ENCODE measurements at places on chromosomes 6 and 20.

GRCh38 chr6:165321555-165322145 lies 12.2 kb upstream of the C6orf118 start:
- DNase-seq: no peak

- DNase-seq: no peak
Measured at GRCh38 chr20:20823476-20823881, 111.0 kb upstream of the RALGAPA2 start.

GRCh38 chr20:46756419-46756818 lies 47.0 kb downstream of the SLC2A10 start:
- DNase-seq: no peak

- DNase-seq: no peak
Measured at GRCh38 chr20:46145713-46146112, 27.6 kb downstream of the CD40 start.

- no peak for DNase-seq
Measured at GRCh38 chr20:23037017-23037481, 1.9 kb downstream of the SSTR4 start.

GRCh38 chr20:20276811-20277530 lies 90.9 kb upstream of the INSM1 start:
- no peak for DNase-seq

GRCh38 chr6:166763606-166764472 lies 136.8 kb upstream of the RPS6KA2 start:
- DNase-seq: no peak

- DNase-seq: no peak
Measured at GRCh38 chr20:46951840-46952497, 57.3 kb downstream of the EYA2 start.

DNA sequence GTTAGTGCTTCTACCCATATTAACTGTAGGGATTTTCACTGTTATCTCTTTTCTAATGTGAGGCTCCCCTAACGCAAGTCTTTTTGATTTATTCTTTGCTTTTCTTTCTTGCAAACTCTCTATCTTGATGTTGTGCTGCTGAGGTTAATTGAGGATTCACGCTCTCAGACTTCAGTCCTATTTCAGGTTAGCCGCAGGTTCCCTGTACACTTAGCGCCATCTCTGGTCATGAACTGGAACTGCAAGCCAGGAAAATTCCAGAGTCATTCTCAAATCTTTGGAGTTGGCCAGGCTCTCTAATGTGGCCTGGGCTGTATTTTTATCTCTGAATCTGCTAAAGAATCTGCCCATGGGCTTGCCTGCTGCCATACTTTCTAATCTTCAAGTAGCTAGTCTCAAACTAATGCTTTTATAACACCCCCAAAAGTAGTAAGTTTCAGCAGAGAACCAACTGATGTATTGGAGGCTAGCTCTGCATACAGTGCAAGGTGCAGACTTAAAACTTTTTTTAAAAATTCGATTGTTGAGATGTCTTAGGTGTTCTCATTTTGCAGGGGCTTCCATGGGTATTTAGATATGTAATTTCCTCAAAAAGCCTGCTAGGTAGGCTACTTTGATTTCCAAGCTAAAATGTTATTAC lies 91.1 kb upstream of the OPRM1 start:
- no peak for DNase-seq

DNA sequence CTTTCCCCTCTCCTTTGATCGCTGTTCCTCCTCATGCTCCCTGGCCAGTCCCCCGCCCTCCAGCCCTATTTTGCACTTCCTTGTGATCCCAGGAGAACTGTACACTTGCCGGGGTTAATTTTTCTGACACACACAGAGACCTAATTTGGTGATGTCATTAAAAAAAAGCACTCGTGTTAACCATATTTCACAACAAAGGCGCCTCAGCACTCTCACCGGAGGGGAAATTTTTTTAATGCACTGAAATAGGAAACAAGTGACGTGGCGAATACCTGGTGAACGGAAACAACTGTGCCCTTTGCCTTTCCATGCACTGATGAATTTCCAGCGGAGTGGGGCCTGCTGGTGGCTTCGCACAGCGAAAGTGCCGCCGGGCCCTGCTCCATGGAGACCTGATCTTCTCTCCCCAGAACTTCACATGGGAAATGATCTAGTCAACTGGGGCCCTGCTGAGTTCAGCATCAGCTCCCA lies 53.9 kb upstream of the TAGAP start:
- DNase-seq: peak; percentile 48

- DNase-seq: no peak
Measured at GRCh38 chr6:16256781-16257180, 18.4 kb downstream of the GMPR start.

DNA sequence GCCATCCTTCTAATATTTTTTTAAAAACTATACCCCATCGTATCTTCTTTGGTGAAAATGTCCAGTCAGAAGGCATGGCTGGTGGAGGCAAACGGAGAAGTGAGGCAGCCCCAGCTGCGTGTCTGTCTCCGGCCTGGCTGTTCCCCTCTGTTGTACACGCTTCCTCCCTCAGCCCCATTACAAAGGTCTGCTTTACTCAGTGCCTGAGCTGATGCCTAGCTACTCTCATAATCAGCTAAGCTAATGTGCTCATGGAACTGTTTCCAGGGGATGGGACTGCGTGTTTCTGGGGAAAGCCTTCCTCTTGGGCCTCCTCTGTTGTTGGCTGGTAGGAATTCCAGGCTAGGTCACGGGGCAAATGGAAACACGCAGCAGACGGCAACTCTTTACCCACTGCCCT lies 67.3 kb downstream of the PPP1R3G start:
- no peak for DNase-seq

DNA sequence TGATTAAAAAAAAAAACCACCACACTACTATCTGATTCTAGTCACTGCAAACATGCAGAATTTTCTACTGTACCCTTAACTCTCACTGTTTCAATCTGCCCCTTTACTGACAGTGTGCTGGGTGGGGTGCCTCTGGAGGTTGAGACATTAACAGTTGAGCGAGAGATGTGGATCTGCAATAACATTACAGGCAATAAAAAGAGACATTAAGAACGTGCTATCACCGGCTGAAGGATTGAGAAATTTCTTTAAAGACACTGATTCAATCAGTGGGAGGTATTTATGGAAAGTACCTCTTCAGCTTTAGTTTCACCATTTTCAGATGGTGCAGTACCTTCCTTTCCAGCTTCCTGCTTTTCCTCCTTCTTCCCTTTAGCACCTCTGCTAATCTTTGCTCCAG lies 32.5 kb downstream of the HMGN3 start:
- no peak for DNase-seq

- DNase-seq: no peak
Measured at GRCh38 chr6:116556814-116557415, 3.4 kb downstream of the CALHM4 start.

DNA sequence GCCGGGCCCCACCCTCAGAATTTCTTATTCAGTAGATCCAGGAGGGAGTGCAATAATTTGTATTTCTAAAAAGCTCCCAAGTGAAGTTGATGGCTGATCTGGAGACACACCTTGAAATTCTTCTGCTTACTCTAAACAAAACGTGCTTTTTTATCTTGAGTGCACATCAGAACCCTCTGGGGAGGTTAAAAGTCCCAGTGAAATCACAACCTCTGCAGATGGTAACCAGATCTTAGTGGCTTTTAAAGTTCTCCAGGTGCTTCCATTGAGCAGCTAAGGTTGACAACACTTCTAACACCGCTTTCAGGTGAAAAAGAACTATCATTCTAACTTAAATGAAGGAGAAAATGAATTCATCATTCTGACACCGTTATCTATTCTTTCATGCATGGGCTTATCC lies 45.6 kb upstream of the ESR1 start:
- no peak for DNase-seq

GRCh38 chr20:52405417-52405816 lies 213.8 kb upstream of the ZFP64 start:
- no peak for DNase-seq

GRCh38 chr6:89667872-89668556 lies 29.5 kb upstream of the LYRM2 start:
- DNase-seq: no peak

DNA sequence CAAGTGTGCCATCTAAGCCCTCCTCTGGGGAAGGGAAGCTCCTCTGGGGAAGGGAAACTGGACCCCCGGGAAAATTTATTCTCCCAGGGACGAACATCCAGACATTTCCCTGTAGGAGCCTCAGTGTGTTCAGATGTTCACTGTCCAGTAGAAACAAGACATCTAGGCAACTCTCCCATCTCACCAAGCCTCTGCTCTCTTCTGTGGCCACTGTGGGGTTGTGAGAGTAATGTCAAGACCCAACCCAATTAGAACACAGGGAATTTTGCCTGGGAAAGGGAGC lies 3.6 kb upstream of the PTGIS start:
- no peak for DNase-seq

Data from activated CD4-positive, alpha-beta T cell treated with anti-CD3 and anti-CD28 coated beads for 24 hours (primary cell).